NCI-H2081 (cell line): ENCODE measurements at places on chromosomes 2 and 18.

- no peak for DNase-seq
Measured at GRCh38 chr2:235518322-235519090, 24.7 kb downstream of the AGAP1 start.

- DNase-seq = no peak
Measured at GRCh38 chr2:133596701-133597393, 28.6 kb upstream of the NCKAP5 start.

- no peak for DNase-seq
Measured at GRCh38 chr2:239264838-239265651, 135.8 kb downstream of the HDAC4 start.

- DNase-seq = no peak
Measured at GRCh38 chr2:203904022-203904421, 32.5 kb upstream of the ICOS start.

DNA sequence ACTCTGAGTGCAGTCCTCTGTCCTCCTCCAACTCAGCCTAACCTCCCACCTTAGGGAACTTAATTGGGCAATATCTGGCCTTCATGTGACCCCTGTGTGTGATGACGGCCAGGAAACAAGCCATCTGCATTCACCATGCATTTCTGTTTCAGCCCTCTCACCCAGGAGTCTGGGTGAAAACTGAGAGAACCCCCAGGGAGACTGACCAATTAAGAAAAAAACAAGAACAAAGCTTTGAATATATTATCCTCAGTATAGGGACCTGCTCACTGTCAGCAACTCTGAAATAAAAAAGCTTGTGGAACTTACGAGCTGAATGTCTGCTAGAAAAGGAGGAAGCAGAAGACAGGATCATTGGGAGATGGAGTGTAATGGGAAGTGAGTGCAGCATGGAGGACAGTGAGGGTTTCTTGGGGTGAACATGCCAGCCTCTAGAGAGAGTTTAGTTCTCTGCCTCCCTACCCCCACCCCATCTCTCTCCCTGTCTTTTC lies 9.5 kb downstream of the MAPRE2 start:
- DNase-seq = peak; percentile 4

- no peak for DNase-seq
Measured at GRCh38 chr2:222127660-222128059, 171.1 kb downstream of the PAX3 start.

DNA sequence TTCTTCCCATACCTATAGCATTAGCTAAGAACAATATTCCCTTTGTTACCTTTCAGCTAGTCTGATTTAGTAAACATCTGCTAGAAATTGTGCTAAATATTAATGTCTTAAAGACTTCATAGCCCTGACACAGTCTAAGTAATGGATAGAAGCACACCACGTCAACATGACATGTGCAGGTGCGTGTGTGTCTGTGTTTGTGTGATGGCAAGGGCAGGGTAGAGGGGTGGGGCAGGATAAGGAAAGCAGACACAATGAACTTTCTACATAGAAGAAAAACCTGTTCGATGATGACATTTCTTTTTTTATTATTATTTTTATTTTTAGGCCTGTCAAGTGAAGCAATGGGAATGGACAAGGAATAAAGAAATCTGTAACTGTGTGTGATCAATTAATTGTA lies 223.3 kb downstream of the NOL4 start:
- no peak for DNase-seq

DNA sequence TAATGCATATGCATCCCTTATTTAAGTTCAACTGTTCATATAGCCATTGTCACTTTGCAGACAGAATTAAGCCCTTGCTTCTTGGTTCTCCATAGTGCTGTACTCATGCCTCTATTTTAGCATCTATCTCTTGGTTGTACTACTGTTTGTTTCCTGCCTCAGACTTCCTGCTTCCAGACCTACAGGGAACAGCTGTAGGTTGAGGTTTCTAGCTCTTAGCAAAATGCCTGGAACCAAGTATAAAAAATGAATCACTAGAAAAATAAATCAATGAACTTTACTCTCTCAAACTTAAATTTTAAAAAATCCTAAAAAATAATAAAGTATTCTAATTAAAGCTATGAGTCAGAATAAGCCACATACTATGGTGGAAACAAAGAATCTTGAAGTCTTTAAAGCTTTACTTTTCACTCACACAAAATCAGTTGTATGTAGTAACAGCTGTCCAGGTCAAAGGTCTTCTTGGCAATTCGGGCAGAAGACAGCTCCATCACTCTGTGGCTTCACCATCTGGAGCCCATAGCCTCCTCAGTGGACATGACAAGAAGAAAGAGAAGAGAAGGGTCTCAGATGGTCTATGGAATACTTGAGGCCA lies 1228.1 kb upstream of the GYPC start:
- no peak for DNase-seq

DNA sequence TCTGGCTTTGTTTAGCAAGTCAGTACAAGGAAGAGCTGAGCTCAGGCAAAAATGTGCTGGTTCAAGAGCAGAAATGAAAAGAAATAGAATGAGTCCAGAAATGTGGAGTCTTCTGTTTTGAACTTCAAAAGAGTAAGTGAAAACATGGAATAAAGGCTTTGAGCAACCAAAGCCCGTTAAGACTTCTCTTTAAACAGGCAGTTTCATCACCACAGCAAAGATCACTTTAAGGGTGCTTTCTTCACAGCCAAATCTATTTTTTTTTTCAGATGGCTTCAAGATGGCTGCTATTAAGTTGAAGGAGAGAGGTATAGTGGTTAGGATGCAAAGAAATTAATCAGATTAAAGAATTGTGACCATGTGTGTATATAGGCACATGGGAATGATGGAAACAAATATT lies 2.0 kb upstream of the CHRNA1 start:
- DNase-seq = no peak

- no peak for DNase-seq
Measured at GRCh38 chr18:62838475-62839098, 123.2 kb downstream of the PHLPP1 start.

DNA sequence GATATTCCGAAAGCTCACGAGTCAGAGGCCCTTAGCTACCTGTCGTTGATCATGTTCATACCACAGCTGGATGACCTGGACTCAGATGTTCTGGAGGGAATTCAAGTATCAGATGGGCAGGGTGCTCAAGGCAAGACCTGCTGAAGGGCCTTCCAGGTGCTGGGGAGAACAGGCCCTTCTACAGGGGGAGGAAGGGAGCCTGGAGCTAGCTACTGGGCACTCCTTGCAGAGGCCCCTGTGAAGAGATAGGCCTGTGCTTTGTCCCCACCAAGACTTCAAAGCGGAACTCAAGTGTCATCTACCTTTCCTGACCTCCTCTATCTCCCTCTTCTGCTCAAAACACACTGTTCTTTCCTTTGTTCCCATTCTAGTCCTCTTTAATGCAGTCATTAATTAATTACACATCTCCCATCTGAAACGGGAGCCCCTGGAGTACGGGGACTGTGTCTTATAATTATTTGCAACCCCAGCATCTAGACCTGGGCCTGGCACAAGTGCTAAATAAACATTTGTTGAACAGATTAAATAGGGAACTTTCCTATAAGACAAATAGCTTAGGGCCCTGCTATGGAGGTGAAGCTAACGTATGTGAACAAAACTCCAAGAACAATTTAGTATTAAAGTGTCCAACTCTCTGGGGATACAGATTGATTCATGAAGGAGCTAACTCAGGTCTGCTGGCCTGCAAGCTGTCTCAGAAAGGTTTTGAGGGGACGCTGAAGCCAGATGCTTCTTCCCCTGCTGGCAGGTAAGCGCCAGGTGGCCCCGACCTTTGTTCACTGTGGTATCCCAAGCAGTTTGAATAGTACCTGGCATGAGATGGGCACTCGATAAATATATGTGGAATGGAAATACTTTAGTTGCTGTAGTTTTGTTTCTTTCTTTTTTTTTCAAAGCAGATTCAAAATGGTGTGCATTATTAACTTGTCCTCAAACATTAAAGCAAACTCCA lies 22.0 kb downstream of the RHOB start:
- DNase-seq = no peak

GRCh38 chr2:209840434-209840833 lies 68.8 kb downstream of the UNC80 start:
- no peak for DNase-seq

GRCh38 chr2:70098032-70098431 lies 10.8 kb downstream of the PCBP1 start:
- DNase-seq = no peak

GRCh38 chr2:64019083-64019974 lies at the start of gene VPS54:
TSS of gene VPS54 (minus strand) at chr2:64019428. CDS start at chr2:63983999, 35,429 bp downstream.
- peak; percentile 72 for DNase-seq

DNA sequence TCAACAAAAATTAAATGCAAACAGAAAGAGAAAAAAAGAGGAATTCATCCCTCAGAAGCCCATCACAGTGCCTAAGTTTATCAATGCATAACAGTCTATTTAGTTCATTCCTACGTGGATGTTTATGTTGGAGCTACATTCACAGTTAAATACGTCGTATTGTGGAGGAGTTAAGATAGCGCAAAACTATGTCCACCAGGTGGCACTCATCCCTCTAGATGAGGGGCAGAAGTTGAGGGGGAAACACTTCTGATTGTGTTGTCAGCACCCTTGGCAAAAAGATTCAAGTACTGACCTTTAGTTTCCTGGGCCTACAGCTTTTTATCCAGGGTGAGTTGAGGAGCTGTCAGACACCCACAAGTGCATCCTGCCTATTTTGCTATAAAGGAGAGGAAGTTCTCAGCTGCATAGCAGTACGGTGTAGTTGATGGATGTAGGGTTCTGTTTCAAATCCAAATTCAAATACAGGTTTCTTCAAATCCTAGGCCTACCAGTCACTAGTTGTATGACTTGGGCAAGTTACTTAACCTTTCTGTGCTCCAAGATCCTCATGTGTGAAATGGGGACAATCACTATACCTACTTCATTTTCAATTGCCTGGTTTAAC lies 26.8 kb upstream of the MYO1B start:
- peak; percentile 29 for DNase-seq

DNA sequence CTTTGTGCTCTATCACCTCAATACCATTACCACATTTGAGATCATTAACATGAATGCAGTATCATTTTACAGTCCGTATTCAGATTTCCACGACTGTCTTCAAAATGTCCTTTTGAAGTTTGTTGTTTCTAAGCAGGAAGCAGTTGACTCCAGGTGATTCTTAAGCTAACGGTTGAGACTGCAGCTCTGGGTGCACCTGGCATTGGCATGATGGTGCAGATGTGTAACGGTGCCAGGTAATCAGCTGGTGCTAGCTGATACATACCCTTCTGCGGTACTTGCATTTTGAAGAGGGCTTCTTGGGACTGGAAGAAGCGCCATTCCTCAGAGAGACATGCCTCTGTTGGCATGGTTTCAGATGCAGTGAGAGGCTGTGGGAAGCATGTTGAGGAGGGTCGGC lies 19.5 kb downstream of the SIGLEC15 start:
- no peak for DNase-seq

GRCh38 chr2:212027681-212028628 lies 510.6 kb downstream of the ERBB4 start:
- no peak for DNase-seq

DNA sequence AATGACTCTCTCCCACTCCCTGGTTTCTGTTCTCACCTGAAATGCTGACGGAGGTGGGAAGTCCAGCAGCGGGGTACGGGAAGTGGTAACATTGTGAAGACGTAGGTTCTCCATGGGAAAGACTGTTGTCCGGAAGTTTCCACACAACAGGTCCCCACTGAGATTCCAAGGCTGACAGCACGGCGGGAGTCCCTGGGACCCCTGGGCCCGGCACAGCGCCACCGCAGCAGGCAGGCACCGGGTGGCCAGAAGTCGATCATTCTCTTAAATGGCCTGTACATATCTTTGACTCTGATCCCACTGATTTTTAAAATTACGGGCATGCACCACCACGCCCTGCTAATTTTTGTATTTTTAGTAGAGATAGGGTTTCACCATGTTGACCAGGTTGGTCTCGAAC lies 201.0 kb upstream of the SALL3 start:
- no peak for DNase-seq

GRCh38 chr2:203928849-203929248 lies 7.7 kb upstream of the ICOS start:
- no peak for DNase-seq

GRCh38 chr2:41024816-41025215 lies 572.9 kb upstream of the SLC8A1 start:
- DNase-seq = no peak

GRCh38 chr2:42917425-42917927 lies 125.1 kb upstream of the HAAO start:
- DNase-seq = no peak

DNA sequence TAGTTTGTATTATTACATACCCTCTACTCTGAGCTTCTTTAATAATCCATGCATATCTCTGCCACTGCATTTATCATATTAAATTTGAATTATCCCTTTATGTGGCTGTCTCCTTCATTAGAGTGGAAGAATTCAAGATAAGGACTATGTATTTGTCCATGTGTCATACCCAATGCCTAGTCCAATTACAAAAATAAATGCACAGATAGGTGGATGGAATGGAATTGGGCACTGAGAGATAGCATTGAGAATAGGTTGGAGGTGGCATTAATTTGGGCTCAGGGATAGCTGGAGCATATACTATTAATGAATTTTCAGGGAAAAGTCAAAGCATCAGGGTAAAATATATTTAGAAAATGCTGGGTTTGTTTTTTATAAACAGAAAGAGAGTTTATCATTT lies 893.2 kb downstream of the EPHA4 start:
- DNase-seq = no peak
